Muscle of back (tissue), 13 donors: ENCODE measurements at places on chromosomes 7 and 10. TPM values are rescaled to one million over a fixed set of nuclear protein-coding genes. Genes with fewer than 3 reads are reported as not detected.
A peak's percentile ranks its signal among the peaks of the same experiment; 100 is the strongest.

Gene FBXL13
- 0.46 TPM for polyA plus RNA-seq

Gene PDK4
- 17.0 TPM for polyA plus RNA-seq

GRCh38 chr7:36487756-36488336 lies 98.2 kb downstream of the ANLN start:
- DNase-seq: peak; percentile 54

DNA sequence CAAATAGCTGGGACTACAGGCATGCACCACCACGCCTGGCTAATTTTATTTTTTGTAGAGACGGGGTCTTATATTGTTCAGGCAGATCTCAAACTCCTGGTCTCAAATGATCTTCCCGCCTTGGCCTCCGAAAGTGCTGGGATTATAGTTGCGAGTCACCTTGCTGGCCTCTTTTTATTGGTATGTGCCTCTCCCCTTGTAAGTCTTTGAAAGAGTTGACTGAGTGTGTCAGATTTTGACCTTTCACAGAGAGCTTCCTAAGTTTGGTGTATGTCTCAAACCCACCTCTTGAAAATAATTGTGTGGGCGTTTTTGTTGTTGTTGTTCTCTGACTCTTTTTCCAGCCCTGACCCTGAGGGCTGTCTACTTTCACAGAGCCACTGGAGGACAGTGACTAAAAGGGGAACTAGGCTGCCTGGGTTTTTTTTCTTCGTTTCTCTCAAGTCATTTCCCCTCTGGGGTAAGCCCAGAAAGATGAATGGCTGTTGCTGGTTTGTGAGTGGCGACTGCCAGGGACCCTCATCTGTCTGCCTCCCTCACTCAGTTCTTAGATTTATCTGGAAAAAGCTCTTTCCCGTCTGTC lies 262.8 kb downstream of the ZEB1 start:
- DNase-seq: no peak

- DNase-seq: no peak
Measured at GRCh38 chr7:144818511-144818910, 17.3 kb downstream of the TPK1 start.

DNA sequence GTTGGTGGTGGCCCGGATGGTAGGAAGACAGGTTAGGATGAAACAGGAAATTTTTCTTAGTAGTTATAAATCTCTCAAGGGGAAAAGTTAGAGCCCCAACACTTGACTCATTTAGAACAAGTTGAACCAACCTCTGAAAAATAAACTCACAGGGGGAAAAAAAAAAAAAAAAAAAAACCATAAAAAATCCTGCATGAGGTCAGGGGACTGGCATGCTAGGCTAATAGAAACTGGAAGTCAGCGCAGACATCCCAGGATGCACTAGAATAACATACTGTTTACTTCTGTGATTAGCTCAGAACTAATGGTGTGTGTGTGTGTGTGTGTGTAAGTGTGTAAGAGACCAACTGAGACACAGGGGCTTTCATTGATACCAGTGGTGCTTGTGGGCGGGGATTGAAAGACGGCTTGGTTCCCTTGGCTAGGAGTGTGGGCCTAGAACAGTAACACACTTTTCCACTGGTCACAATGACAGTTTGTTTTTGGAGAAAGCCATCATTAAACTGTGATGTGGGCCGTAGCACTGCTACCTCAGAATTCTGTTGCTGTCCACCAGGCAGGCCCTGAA lies 491.6 kb upstream of the GALNT17 start:
- DNase-seq: no peak

- DNase-seq: no peak
Measured at GRCh38 chr7:142298627-142299026, 40.8 kb upstream of the PRSS58 start.
